ENCODE measurements at places on chromosomes 5 and 9.
A peak's percentile ranks its signal among the peaks of the same experiment; 100 is the strongest.

DNA sequence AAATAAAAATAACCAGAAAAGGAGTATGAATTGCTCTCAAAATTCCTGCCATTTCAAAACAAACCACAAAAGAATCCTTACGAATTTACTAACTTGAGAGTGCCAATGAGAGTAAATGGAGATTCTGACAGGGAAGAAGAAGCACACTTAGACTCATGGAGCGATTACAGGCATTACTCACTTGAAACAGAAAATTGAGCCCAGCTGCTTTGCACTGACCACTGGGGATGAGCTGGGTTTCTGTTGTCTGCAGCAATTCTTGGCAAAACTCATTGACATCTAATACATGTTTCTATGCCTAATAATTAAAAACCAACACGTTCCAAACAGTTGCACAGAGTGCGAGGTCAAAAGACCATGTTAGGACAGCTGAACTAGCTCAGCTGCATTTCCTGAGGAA, 731.6 kb downstream of the DNAH5 start:
- DNase-seq: no peak

GRCh38 chr5:61330341-61330844, 1.7 kb upstream of the ZSWIM6 start:
- DNase-seq: peak; percentile 42

- no peak for DNase-seq
Measured at GRCh38 chr5:17794815-17795214, 160.6 kb downstream of the TAF11L14 start.

GRCh38 chr9:108269371-108269770, 586.4 kb downstream of the ACTL7B start:
- DNase-seq: no peak

DNA sequence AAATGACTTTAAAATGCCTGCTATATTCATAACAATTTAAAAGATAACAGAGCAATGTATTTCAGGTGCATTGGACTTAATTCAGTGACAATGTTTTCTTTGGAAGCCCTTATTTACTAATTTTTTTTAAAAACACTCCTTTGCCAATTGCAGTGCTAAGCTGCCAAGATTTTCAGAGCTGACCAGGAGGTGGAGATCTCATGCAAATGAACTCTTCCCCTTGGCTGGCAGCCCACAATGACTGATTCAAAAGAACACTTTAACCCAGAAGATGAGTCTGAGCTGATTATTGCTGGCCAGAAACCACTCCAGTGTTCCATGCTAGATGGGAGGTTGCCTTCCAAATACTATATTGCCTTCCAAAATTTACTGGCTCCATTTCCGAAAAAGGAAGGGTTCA, 128.3 kb upstream of the CCNH start:
- no peak for DNase-seq

- DNase-seq: no peak
Measured at GRCh38 chr5:120419127-120419526, 45.0 kb upstream of the PRR16 start.

- no peak for DNase-seq
Measured at GRCh38 chr9:93810028-93810971, 144.9 kb downstream of the BARX1 start.

DNA sequence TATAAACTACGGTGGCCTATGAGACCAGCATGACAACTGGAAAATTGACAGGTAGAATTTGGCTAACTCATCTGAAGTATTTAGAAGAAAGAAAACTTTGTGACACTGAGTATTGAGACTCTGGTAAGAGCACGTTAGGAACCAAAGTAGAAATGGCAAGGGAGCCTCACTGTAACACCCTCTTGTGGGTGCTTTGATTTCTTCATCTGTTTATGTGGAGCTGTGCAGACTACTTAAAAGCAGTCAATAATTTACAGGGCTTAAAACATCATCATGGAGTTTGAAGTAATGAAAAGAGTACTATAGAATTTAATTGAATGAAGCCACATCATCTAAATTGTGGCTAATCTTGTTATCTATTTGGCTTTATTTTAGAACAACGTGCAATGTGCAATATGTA, 414.2 kb downstream of the CCDC171 start:
- no peak for DNase-seq

- no peak for DNase-seq
Measured at GRCh38 chr5:87081016-87081415, 186.7 kb upstream of the RASA1 start.

DNA sequence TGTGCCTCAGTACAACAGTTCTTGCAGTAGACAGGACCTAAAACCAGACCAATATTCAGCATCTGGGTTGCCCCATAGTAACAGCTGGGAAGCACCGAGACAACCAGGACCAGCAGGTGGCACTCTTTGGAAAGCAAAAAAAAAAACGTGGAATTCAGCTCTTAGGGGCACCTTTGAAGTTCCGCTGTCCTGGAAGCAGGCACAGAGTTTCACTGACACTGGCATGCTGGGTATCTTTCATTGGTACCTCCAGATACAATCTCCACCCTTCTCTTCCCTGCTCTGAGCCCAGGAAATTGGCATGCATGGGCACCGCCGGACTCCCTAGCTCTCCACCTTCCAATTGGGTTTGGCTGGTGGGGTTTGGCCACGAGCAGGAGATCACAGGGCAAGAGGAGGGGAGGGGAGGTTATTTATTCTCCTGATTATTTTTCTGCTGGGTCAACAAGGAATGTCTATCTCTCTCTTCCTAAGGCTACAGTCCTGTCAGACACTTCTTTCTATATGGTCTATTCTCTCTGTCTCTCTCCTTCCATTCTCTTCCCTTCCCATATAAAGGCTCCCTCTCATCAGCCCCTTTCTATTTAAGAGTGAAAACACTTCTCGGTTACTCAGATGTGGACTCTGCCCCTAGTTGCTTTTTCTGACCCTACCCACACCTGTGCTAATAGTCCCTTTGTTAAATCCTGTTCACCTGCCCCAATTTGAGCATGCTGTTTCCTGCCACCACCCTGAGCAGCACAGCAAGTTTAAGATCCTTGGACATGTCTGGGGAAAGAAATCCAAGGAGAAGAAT, 1.9 kb upstream of the IDNK start:
- DNase-seq: peak; percentile 63

DNA sequence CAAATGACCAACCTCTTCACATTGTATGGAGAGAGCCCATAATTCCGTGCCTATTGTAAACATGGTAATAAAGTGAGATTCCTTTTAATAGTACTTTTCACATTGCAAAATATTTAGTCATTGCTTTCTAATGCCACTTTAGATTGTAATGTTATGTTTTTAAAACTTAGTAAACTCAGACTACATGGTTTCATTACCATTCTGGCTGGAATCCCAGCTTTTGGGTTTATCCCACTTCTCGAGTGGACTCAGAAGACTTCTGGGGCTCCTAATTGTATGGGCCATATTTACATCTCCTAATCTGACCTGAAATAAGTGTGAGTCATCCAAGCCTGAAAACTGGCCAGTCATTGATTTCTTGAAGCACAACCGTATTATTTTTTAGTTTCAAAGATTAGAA, 217.6 kb downstream of the CAAP1 start:
- no peak for DNase-seq

- DNase-seq: no peak
Measured at GRCh38 chr5:79255786-79256557, 20.0 kb downstream of the JMY start.

DNA sequence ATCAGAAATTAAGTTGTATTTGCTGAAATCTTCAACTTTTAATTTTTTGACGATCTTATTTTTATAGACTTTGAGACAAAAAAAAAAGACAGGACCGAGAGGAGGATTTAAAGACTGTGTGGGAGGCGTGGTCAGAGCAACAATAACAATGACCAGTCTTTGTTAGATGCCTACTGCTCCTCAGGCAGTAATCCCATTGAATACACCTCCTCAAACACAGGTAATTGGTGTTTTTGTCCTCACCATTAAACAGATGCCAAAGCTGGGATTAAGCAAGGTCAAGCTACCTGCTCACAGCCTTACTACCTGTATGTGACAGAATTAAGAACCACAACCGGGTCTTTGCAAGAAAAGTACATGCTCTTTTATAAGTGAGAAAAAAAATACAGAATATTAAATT, 233.3 kb upstream of the GRAMD2B start:
- no peak for DNase-seq

- DNase-seq: no peak
Measured at GRCh38 chr5:139263946-139264345, 29.6 kb upstream of the MATR3 start.

GRCh38 chr5:125634216-125634835, 788.9 kb upstream of the GRAMD2B start:
- DNase-seq: no peak

GRCh38 chr5:107514305-107514704, 156.4 kb downstream of the EFNA5 start:
- no peak for DNase-seq

DNA sequence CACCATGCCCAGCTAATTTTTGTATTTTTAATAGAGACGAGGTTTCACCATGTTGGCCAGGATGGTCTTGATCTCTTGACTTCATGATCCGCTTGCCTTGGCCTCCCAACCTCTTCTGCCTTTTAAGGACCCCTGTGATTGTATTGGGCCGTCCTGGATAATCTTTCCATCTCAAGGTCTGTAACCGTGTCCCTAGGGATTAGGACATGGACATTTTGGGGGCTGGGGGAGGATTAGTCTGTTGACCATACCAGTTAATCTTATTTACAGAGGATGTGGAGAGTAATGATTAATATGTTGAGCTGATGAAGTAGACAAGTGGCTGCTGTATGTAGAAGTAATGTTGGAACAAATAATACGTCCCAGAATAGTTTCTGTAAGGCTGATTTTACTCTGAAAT, 23.1 kb downstream of the LNPEP start:
- DNase-seq: no peak

GRCh38 chr9:17928228-17928627, 349.4 kb downstream of the SH3GL2 start:
- DNase-seq: no peak

- DNase-seq: no peak
Measured at GRCh38 chr5:10317825-10318682, 10.4 kb upstream of the CMBL start.

- no peak for DNase-seq
Measured at GRCh38 chr9:98315067-98315453, 59.6 kb upstream of the TBC1D2 start.

- DNase-seq: no peak
Measured at GRCh38 chr5:93433422-93433821, 147.6 kb downstream of the NR2F1-AS1 start.

- no peak for DNase-seq
Measured at GRCh38 chr9:133772581-133772980, 34.4 kb upstream of the SARDH start.

GRCh38 chr5:21152611-21153010, 1164.6 kb upstream of the CDH18 start:
- no peak for DNase-seq

DNA sequence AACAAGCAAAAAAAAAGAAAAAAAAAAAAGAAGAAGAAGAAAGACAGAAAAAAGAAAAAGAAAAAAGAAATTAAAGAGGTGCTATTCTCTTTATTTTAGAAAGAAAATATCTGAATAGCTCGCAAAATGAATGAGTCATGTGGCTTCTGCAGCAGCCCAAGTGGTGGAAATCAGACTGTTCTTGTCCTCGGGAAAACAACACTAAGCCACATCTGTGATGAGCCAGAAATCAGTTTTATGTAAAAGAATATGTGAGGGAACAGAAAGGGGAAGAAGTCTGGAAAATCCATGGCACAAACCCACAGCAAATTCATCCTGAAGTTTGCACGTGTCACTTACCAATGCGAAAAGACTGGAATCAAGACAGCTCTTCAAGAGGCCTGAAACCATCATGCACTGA, 118.7 kb upstream of the GAS1 start:
- DNase-seq: no peak

- no peak for DNase-seq
Measured at GRCh38 chr5:81513982-81514381, 120.0 kb upstream of the ACOT12 start.

DNA sequence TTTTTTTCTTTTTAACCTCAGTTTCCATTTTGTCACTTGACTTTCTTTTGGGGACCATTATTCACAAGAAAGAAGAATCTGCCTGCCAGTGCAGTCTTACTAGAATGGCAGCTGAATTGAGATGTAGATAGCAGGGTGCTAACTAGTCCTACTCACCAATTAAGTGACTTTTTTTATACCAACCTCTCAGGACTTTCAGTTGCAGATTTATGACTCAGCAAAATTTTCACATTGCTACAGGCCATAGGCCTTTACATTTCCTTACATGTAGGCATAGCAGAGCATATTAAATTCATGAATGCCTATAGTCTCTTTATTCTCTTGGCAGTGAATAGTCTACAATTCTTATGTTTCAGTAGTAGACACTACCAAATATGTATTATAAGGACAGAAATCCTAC, 54.0 kb upstream of the FKTN start:
- no peak for DNase-seq

DNA sequence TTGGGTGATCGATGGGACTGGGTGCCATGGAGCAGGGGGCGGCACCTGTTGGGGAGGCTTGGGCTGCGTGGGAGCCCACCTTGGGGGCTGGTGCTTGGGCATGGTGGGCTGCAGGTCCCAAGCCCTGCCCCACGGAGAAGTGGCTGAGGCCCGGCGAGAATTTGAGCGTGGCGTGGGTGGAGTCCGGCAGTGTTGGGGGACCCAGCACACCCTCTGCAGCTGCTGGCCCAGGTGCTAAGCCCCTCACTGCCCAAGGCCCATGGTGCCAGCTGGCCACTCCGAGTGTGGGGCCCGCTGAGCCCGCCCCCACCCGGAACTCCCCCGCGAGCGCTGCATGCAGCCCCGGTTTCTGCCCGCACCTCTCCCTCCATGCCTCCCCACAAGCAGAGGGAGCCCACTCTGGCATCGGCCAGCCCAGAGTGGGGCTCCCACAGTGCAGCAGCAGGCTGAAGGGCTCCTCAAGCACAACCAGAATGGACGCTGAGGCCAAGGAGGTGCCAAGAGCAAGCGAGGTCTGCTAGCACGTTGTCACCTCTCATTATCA, 1178.6 kb upstream of the CDH10 start:
- no peak for DNase-seq

DNA sequence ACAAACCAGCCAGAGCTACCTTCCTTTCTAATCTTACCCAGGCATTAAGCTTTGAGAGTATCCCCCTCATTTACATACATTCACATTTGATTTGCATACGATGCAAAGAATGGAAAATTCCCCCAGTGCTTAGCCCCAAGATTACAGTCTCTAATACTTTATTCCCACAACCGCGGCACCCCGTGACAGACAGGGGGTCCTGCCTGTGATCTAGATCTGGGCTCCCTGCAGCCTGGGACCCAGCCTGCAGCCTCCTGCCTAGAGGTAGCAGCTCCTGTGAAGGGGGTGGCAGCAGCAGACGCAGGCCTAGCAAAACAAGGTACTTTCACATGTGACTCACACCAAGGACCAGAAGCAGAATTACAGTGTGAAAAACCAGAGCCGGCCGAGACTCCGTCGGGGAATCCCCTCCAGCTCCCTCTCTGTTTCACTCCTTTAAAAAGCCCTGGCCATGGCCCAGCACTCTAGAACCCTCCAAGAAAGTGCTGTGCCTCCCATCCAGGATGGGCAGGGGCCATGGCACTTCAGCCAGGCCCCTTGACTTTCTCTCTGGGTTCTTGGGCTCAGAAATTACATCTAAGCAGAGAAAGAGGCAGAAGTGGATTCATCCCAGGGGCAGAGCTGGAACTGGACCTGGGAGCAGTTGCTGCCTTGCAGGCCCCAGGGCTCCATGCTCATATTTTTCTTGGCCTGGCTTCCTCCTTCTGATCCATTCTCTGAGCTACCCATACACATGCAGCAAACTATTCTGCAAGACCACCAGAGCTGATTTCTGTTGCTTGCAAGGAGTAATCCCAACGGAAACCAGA, 14.0 kb upstream of the TCF7 start:
- peak; percentile 87 for DNase-seq

All from CD4-positive, alpha-beta T cell treated with Interleukin-17A for 4 hours (primary cell).